ENCODE measurements at places on chromosomes 12 and 14. TPM values are rescaled to one million over a fixed set of nuclear protein-coding genes. Genes with fewer than 3 reads are reported as not detected.

DNA sequence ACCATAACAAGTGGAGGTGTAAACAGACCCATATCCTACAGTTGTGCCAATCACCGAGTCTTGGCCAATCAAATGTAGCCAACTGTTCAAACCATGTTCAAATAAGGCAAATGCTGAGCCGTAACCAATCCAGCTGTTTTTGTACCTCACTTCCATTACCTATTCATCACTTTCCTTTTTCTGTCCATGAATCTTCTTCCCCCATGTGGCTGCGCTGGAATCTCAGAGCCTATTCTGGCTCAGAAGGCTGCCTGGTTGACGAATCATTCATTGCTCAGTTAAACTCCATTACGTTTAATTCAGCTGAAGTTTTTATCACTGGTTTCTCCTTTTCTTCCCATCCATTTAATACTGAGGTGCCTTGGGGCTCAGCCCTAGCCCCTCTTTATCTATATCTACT lies 71.1 kb downstream of the TBC1D30 start:
- no peak overlapping the region for H3K27ac ChIP-seq
- H3K36me3 ChIP-seq: no peaks in the 10 kb centered on the region
- no peak for DNase-seq
- no peak overlapping the region for H3K4me3 ChIP-seq

The PPP4R4 gene
- 8.1 TPM for total RNA-seq

GRCh38 chr12:1517734-1518525 lies 76.5 kb downstream of the FBXL14 start:
- no peaks in the 10 kb centered on the region for H3K36me3 ChIP-seq
- peaks cover 14% of the 10 kb centered on the region for H3K4me1 ChIP-seq
- H3K27ac ChIP-seq: no peak overlapping the region
- DNase-seq: no peak
- no peak overlapping the region for H3K4me3 ChIP-seq

The FLVCR2 gene
- total RNA-seq: 8.1 TPM

GRCh38 chr14:100022772-100023451 lies 42.3 kb upstream of the EVL start:
- no peak for DNase-seq
- no peak overlapping the region for H3K4me3 ChIP-seq
- H3K4me1 ChIP-seq: peaks cover 23% of the 10 kb centered on the region
- no peaks in the 10 kb centered on the region for H3K36me3 ChIP-seq
- H3K27me3 ChIP-seq: peaks cover 14% of the 10 kb centered on the region

- peaks cover 4% of the 10 kb centered on the region for H3K4me1 ChIP-seq
- peaks cover 79% of the 10 kb centered on the region for H3K36me3 ChIP-seq
- H3K4me3 ChIP-seq: no peak overlapping the region
- no peak overlapping the region for H3K27ac ChIP-seq
Measured at GRCh38 chr14:45787167-45787566, 534.2 kb upstream of the MIS18BP1 start.

GRCh38 chr14:68520637-68521556 lies 272.0 kb downstream of the ZFP36L1 start:
- H3K4me3 ChIP-seq: no peak overlapping the region
- H3K4me1 ChIP-seq: peaks cover 49% of the 10 kb centered on the region
- H3K36me3 ChIP-seq: peaks cover 5% of the 10 kb centered on the region

- H3K36me3 ChIP-seq: no peaks in the 10 kb centered on the region
- no peak for DNase-seq
- no peak overlapping the region for H3K27ac ChIP-seq
- peaks cover 2% of the 10 kb centered on the region for H3K27me3 ChIP-seq
- peaks cover 25% of the 10 kb centered on the region for H3K4me1 ChIP-seq
- H3K4me3 ChIP-seq: no peak overlapping the region
Measured at GRCh38 chr14:65356327-65356836, 56.1 kb upstream of the FUT8 start.

- H3K4me3 ChIP-seq: no peak overlapping the region
- H3K27ac ChIP-seq: no peak overlapping the region
- H3K4me1 ChIP-seq: peaks cover 21% of the 10 kb centered on the region
- DNase-seq: no peak
Measured at GRCh38 chr12:82650627-82651337, 35.9 kb upstream of the TMTC2 start.

- H3K4me3 ChIP-seq: peak overlapping the region; percentile 30
- H3K36me3 ChIP-seq: no peaks in the 10 kb centered on the region
- peak; percentile 34 for DNase-seq
- peaks cover 56% of the 10 kb centered on the region for H3K4me1 ChIP-seq
- H3K27ac ChIP-seq: peak overlapping the region; percentile 92
Measured at GRCh38 chr12:7645395-7646177, 20.1 kb downstream of the APOBEC1 start.

DNA sequence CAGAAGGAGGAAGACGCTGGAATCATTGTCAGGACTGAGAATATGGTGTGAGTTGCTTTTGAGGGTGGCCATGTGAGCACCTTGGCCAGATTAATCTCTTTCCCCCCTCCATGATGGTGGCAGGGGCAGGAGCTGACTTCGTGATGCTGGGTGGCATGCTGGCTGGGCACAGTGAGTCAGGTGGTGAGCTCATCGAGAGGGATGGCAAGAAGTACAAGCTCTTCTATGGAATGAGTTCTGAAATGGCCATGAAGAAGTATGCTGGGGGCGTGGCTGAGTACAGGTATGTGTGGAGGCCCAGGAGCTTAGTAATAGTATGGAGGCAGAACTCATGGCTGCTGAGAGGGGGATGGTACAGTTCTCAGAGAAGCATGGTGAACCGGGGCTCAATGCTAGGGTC lies 4.3 kb downstream of the TINF2 start:
- DNase-seq: no peak
- peaks cover 21% of the 10 kb centered on the region for H3K4me1 ChIP-seq
- no peak overlapping the region for H3K27ac ChIP-seq
- H3K27me3 ChIP-seq: no peaks in the 10 kb centered on the region
- peaks cover 55% of the 10 kb centered on the region for H3K36me3 ChIP-seq
- no peak overlapping the region for H3K4me3 ChIP-seq

The RFX4 gene
- total RNA-seq: 0.14 TPM

The CLEC4D gene
- not detected for total RNA-seq

The GPR84 gene
- not detected for total RNA-seq

DNA sequence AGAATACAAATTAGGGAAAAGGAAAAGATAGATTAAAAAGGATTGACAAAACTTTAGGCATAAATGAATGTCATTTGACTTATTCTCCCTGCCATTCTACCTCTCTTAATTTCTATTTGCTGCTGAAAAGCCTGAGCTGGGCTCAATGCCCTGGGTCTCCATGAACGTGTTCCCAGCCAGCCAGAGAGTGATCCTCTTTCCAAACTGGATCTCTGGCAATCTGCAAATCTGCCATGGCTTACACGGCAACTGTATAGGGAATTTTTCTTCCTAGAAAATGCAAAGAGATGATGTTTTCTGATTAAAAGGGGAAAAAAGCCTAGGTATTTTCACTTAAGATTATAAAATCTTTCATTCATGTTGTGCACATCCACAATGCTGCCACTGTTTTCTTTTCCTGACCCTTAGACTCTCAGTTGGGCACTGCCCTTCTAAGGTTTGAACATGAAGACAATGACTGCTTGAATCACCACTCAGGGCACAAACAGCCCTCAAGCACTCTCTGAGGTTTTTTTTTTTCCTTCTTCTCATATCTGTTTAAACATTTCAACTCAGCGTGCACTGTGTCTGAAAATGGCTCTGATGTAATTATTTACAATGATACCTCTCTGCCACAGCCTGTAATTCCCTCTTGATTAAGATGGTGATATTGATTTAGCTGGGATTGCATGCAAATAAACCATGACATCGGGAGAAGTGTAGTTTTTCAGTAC lies 60.3 kb downstream of the DACT1 start:
- H3K27me3 ChIP-seq: no peaks in the 10 kb centered on the region
- H3K4me1 ChIP-seq: peaks cover 24% of the 10 kb centered on the region
- no peak overlapping the region for H3K4me3 ChIP-seq
- no peak overlapping the region for H3K27ac ChIP-seq
